ENCODE measurements at places on chromosomes 13 and 19.

DNA sequence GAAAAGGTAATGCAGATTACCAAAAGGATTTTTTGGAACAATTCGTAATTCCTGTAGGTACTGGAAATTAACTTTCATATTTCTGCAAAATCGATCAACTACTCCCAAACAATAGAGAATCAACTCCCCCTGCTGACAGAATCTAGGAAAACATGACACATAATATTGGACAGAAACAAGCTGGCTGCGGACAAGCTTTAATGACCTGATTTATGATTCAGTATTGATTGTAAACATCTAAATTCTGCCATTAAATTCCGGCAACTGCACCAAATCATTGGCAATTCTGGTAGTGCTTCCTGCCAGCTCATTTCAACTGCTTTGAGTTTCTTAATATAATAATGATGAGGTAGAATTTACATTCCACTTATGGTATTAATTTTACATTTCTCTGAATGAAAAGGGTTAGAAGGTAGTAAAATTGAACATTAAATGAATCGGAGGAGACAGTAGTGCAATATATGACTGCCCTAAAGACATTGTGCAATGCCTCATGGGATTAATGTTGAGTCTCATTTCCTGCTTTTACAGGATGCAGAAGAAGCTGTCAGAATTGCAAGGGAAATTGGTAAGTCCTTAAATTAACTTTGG lies 146.5 kb downstream of the PCCA start:
- no peak for DNase-seq

- no peak for DNase-seq
Observed at GRCh38 chr19:10158071-10158470, 36.7 kb downstream of the DNMT1 start.

- DNase-seq: no peak
Observed at GRCh38 chr19:7913652-7914051, 978 bp upstream of the TGFBR3L start.

GRCh38 chr19:5590151-5590864 lies 22.6 kb upstream of the TINCR start:
- no peak for DNase-seq
